ENCODE measurements at places on chromosomes 2 and 18.

DNA sequence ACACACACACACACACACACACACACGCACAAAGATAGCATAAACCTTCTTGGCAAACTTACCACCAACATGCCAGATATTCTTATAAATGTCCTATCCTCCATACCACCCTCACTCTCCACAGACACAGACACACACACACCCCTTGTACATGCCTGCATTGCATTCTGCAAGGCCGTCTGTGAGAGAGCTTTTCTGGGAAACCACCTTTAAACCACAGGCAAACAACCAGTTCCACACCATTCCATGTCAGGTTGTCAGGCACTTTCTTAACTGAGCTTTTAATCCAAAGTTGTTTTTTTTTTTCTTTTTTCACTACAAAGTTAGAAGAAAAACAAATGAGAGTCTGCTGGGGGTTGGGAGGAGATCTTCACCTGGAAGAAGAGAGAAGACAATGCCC, 221.1 kb downstream of the C1D start:
- DNase-seq, result no peak

DNA sequence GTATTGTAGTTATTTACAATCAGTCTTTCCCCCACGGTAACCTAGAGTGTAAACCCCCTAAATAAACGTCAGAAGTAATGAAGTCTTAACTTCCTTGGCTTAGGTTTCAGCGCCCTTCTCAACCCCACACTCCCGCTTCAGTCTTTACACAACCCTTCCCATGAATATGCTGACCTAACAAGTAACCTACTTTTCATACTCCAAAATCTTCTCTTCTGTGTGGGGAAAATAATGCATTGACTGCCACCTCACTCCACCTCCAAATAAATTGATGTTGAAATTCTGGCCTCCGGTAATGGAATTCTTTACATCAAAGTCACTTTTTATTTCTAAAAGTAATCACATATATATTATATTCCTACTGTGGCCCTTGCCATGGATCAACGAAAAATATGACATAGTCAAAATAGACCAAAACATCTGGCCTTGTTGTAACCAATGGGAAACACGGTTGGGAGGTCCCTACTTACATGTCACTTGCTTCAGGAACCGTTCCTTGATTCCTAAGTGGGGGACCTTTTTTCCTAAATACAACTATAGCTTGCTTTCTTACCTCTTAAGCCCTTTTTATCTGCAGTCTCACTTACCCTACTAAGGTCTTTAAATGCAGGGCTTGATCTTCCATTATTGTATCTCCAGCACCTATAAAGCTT, 961 bp downstream of the GEN1 start:
- DNase-seq, result no peak

- DNase-seq, result no peak
Measured at GRCh38 chr2:33217406-33217805, 259.0 kb upstream of the RASGRP3 start.

- no peak for DNase-seq
Measured at GRCh38 chr2:160010361-160011145, 51.9 kb downstream of the PLA2R1 start.

GRCh38 chr2:216308576-216308975, 63.7 kb downstream of the MARCHF4 start:
- no peak for DNase-seq

- DNase-seq, result no peak
Measured at GRCh38 chr2:10329880-10330699, 27.4 kb downstream of the HPCAL1 start.

- DNase-seq, result no peak
Measured at GRCh38 chr2:2400286-2401038, 69.4 kb upstream of the MYT1L start.

- no peak for DNase-seq
Measured at GRCh38 chr2:239819091-239819973, 205.8 kb downstream of the NDUFA10 start.

DNA sequence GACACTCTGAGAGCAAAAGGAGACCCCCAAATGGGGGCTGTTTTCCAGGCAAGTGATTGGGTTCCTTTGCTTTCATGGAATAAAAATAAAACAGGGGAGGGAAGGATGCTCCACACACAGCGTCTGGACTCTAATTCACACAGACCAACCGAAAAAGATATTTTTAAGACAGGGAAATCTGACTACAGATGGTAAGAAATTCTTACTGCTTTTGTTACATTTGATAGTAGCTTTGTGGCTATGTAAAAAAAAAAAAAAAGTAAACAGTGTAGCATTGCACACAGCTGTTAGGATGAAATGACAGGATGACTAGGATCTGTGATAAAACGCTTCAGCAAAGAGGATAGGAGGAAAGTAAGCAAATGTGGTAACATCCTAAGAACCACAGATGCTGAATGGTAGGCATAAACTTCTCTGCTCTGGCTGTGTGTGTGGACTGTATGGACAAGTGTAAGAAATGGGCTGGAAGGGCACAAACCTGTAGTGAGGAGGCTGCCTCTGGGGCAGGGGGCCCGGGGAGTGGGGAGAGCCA, 207.6 kb downstream of the ANAPC1 start:
- DNase-seq, result no peak

Data from stimulated activated CD8-positive, alpha-beta memory T cell treated with anti-CD3 and anti-CD28 coated beads, Interleukin-15, amount 100 ng/mL, for 4 hours (primary cell).